ENCODE measurements at places on chromosomes 5 and 9. TPM values are rescaled to one million over a fixed set of nuclear protein-coding genes. Genes with fewer than 3 reads are reported as not detected.

DNA sequence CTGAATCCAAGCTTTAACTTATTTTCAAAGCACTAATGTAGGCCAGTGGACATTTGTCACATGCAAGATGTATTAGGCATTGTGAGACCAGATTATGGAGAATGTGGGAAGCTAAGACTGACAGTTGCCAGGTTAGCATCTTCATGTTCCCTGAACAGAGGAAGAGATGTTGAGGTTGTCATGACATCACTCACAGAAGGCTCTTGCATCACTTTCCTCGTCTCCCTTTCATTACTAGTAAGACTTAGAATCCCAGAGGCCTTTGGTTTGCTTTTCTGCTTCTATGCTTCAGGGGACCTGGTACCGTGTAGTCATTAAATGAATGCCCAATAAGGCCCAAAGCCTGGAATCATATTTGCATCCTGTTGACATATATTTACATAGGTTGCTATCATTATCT, 76.4 kb upstream of the RPS23 start:
- H3K4me1 ChIP-seq: peaks cover 37% of the 10 kb centered on the region
- no peak overlapping the region for H3K27ac ChIP-seq
- H3K36me3 ChIP-seq: no peaks in the 10 kb centered on the region
- no peaks in the 10 kb centered on the region for H3K27me3 ChIP-seq
- no peak overlapping the region for H3K4me3 ChIP-seq
- no peak for DNase-seq

- no peaks in the 10 kb centered on the region for H3K27me3 ChIP-seq
- H3K27ac ChIP-seq: no peak overlapping the region
- H3K4me3 ChIP-seq: no peak overlapping the region
- no peaks in the 10 kb centered on the region for H3K36me3 ChIP-seq
- no peak for DNase-seq
These were observed 4.7 kb upstream of the TNIP1 start for GRCh38 chr5:151085517-151086041.

DNA sequence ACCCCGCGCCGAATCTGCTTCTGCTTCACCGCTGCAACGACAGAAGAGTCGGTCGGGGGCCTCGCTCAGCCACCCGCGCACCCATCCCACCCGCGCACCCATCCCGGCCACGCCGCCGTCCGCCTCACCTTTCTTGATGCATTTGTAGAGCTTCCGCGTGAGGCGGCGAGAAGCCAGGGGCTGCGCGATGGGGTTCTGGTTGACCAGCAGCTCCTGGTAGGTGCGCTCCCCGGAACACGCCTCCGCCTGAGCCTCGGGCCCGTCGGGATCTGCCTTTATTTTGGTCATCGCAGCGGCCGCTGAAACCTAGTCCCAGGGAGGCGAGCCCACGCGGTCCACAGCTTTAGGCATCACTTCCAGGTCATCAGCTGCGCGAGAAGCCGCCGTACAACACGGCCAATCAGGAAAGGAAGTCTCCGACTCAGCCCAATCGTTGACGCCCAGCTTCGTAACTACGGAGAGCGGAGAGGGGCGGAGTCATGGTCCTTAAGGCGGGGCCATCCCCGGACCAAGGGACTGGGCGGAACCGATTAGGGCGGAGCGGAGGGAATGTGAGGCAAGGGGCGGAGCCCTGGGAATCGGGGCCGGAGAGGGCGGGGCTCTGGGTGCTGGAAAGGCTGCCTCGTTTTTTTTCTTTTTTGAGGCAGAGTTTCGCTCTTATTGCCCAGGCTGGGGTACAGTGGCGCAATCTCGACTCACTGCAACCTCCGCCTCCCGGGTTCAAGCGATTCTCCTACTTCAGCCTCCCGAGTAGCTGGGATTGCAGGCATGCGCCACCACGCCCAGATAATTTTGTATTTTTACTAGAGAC, at the start of gene NHP2:
TSS of gene NHP2 (minus strand) at position 356 of the 811 bp plus-strand sequence. CDS start at position 288, 68 bp downstream.
- peaks cover 8% of the 10 kb centered on the region for H3K4me1 ChIP-seq
- H3K36me3 ChIP-seq: peaks cover 26% of the 10 kb centered on the region
- no peaks in the 10 kb centered on the region for H3K27me3 ChIP-seq
- DNase-seq: peak; percentile 99

- no peaks in the 10 kb centered on the region for H3K36me3 ChIP-seq
- no peak for DNase-seq
- no peak overlapping the region for H3K4me3 ChIP-seq
- H3K4me1 ChIP-seq: no peaks in the 10 kb centered on the region
- H3K27ac ChIP-seq: no peak overlapping the region
These were observed 142.3 kb upstream of the PPP1R2B start for GRCh38 chr5:156707750-156708149.

DNA sequence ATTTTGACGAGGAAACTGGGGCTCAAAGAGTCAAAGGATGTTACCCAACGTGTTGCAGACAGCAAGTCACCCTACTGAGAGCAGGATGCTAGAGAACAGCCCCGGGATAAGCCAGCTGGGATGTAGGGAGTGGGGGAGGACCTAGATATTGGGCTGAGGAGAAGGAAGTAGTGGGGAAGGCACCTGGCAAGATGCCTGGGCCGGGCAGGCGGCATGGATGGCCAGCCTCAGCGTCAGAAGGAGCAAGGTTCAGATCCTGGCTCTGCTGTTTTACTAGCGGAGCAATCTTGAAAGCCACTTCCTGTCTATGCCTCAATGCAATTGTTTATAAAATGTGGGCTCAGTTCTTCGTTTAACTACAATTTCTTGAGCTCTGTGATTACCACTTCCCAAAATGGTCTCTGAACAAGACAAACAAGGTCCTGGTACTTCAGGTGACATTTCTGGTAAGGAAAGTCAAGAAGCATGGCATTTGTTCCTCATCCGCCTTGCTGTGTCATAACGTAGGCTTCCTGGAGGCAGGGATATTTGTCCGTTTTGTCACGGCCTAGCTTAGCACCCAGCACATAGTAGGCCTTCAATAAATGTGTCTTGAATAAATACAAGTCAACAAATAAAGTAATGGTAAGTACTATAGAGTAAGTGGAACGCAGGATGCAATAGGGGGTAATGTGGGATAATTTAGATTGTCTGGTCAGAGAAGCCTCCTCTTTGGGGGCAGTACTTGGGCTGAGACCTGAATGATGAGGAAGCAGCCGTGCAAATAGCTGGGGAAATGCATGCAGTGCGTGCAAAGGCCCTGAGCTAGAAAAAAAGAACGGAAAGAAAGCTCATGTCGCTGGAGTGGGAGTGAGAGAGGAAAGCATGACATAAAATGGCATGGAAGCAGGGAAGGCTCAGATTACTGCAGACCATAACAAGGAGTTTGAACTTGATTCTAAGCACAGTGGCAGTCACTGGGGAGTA, 70.5 kb downstream of the SMIM23 start:
- H3K27me3 ChIP-seq: no peaks in the 10 kb centered on the region
- H3K36me3 ChIP-seq: no peaks in the 10 kb centered on the region
- H3K27ac ChIP-seq: no peak overlapping the region
- DNase-seq: peak; percentile 18

DNA sequence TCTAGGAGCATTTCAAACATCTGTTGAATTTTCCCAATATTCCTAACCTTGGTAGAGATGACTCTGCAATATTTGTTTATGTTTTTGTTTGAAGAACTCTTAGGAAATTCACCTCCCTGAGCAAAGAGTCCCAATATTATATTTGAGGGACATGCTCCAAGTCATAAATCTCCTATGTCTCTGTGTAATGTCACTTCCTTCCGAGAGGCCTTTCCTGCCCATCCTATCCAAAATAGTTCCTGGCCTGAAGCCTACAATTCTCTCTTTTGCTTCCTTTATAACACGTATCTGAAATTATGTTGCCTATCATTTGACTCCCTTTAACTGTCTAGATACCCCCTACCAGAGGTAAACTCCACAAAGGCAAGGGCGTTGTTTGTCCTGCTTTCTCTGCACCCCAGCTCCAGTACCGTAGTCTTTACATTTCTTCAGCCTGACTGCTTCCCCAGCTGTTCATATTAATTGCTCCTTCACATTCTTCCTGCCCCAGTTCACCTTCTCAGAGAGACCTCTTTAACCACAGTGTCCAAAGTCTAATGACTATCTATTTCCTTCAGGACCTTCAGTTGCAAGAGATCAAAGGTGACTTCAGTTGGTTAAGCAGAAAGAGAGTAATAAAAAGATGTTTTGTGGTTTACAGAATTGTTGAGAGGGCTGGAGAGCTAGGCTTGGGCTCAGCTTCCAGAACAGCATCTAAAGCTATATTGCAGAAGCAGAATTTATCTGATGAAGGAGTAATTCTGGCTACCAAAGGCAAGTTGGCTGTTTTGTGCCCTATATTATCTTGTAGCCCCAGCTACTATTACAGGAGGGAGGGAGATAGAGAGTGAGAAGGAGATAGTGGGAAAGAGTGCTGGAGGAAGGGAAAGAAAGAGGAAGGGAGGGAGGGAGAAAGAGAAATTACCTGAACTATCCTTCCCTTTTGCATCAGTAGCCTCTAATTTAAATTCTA, 109.3 kb upstream of the TMEM161B start:
- peak; percentile 38 for DNase-seq
- H3K36me3 ChIP-seq: no peaks in the 10 kb centered on the region
- no peak overlapping the region for H3K27ac ChIP-seq
- no peaks in the 10 kb centered on the region for H3K27me3 ChIP-seq
- no peaks in the 10 kb centered on the region for H3K4me1 ChIP-seq

DNA sequence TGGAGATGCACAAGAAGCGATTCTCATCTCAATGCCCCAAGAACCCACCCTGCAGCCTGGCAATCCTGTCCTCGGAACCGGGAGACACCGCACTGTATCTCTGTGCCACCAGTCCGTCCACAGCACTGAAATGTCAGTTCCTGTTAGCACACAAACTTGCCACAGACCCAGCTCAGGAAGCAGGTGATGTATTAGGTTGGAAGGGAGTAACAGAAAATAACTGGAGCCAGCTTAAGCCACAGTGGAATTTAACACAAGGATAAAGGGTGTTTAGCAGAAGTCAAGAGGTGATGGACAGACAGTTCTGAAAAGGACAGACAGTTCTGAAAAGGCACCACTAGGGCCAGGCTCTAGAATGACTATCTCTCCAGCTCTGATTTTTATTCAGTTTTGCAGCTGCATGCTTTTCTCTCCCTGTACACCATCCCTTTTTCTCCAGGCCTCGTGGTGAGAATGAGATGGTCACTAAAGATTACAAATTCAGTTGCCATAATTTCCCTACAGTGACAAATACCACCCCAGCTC, 114.4 kb downstream of the ANKRD18B start:
- H3K27me3 ChIP-seq: peaks cover 82% of the 10 kb centered on the region
- no peaks in the 10 kb centered on the region for H3K4me1 ChIP-seq
- no peaks in the 10 kb centered on the region for H3K36me3 ChIP-seq
- H3K4me3 ChIP-seq: no peak overlapping the region
- peak; percentile 5 for DNase-seq

DNA sequence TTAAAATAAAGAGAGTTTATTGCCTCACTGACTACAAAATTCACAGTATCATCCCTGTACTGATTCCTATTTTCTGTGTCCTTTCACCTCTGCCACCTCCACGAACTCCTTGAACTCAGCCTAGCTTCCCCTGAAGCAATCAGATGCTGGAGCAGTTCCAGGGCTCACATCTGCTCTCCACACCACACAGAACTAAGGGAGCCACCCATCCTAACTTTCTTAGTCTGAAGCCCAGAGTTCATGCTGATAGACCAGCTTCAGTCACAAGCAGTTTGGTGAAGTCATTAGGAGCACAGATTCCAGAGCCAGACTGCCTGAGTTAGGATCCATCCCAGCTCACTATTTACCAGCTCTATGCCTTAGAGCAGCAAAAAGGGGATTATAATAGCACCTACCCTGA, 15.6 kb upstream of the EPB41L4A start:
- no peak overlapping the region for H3K4me3 ChIP-seq
- no peaks in the 10 kb centered on the region for H3K36me3 ChIP-seq
- H3K27me3 ChIP-seq: no peaks in the 10 kb centered on the region
- H3K4me1 ChIP-seq: no peaks in the 10 kb centered on the region
- no peak overlapping the region for H3K27ac ChIP-seq

DNA sequence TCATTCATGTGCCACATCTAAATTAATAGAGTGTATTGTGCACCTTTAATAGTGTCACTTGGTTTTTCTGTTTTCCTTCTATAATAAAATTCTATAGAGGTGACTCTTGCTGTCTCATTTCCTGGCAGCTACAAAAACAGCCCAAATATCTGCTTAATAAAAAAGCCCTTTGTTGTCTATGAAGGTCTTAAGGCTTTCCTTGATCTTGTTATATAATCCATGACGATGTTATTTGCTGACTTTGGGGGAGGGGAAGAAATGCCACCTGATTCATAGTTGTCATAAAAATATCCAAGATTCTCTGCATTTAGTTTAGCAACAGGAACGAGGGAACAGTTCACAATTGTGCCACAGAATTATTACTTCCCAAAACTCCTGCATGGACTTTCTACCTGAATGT, 31.3 kb downstream of the CPEB4 start:
- H3K27me3 ChIP-seq: no peaks in the 10 kb centered on the region
- no peak for DNase-seq
- H3K36me3 ChIP-seq: no peaks in the 10 kb centered on the region
- H3K4me3 ChIP-seq: no peak overlapping the region

DNA sequence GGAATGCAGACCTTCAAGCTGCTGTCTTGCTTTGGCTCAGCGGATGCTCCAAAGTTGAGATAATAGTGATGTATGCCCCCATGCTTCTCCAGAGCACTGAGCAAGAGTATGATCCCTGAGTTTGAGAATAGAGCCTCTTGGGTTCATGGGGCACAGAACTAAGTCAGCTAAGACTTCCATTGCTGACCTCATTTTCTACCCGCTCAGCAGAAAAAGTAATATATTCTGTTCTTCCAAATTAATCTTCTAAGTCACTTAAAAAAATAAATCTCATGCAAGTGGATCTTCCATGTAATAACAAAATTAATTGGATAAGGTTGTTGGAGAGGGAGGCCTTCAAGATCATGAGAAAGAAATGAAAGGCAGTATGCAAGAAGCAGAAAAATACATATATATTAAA, 483.9 kb downstream of the DNAH5 start:
- no peak overlapping the region for H3K27ac ChIP-seq
- H3K27me3 ChIP-seq: no peaks in the 10 kb centered on the region
- DNase-seq: no peak
- H3K36me3 ChIP-seq: no peaks in the 10 kb centered on the region
- no peak overlapping the region for H3K4me3 ChIP-seq

GRCh38 chr5:111784491-111785181, 27.6 kb upstream of the NREP start:
- DNase-seq: no peak
- H3K27ac ChIP-seq: no peak overlapping the region
- H3K27me3 ChIP-seq: no peaks in the 10 kb centered on the region
- no peaks in the 10 kb centered on the region for H3K36me3 ChIP-seq

GRCh38 chr5:66958201-66958979, 238.2 kb downstream of the CD180 start:
- H3K27me3 ChIP-seq: no peaks in the 10 kb centered on the region
- no peak for DNase-seq
- peak overlapping the region; percentile 71 for H3K27ac ChIP-seq

- no peak overlapping the region for H3K4me3 ChIP-seq
- H3K36me3 ChIP-seq: no peaks in the 10 kb centered on the region
- DNase-seq: no peak
- no peak overlapping the region for H3K27ac ChIP-seq
- H3K27me3 ChIP-seq: no peaks in the 10 kb centered on the region
- peaks cover 26% of the 10 kb centered on the region for H3K4me1 ChIP-seq
These were observed 43.2 kb downstream of the SH3RF2 start for GRCh38 chr5:145979270-145980223.

PCDHB16 gene
- total RNA-seq: 1.1 TPM

PWWP2A gene
- 23.6 TPM for total RNA-seq

GMCL2 gene
- not detected for total RNA-seq

PCDHB13 gene
- 2.1 TPM for total RNA-seq
